ENCODE measurements at places on chromosomes 7 and 10. TPM values are rescaled to one million over a fixed set of nuclear protein-coding genes. Genes with fewer than 3 reads are reported as not detected.

PON1 gene
- 0.56 TPM for polyA plus RNA-seq

FOXL3 gene
- polyA plus RNA-seq = not detected

EN2 gene
- polyA plus RNA-seq = not detected

ADRA2A gene
- 2.2 TPM for polyA plus RNA-seq

MINDY3 gene
- 29.5 TPM for polyA plus RNA-seq

- DNase-seq = no peak
These were observed 43.4 kb downstream of the IGF2BP3 start for GRCh38 chr7:23426876-23427275.

DNA sequence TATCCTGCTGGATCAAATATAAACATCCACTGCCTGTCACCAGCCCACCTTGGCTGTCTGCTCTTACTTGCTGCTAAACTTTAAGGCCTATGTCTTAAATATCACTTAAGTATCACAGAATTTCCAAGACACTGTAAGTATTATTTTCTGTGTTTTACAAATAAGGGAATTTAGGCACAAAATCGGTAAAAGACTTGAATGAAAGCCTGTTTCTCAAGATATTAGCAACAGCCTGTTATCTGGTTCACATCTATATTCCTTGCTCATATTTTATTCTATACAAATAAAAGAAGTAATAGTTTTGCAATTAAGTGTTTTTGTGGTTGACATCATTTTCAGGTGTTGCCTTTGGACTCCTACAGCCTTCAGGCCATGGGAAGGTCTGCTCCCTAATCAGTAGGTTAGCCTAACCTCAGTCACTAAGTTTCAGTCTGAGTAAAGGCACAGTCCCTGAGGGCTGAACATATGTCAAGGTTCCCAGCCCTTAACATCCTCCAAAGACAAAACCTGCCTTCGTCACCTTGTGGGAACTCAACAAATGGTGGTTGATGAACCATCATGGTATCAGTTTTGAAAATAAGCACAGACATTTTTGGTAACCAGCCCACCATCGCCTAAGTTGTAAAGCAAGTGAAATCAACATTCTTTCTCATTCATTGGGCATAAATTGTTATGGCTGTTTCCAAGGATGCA lies 127.1 kb downstream of the CREB5 start:
- DNase-seq = no peak

- DNase-seq = no peak
These were observed 223.0 kb downstream of the ZNF248 start for GRCh38 chr10:37634351-37634880.

- no peak for DNase-seq
These were observed 5.2 kb downstream of the PHYHIPL start for GRCh38 chr10:59181668-59182067.

GRCh38 chr7:159033956-159034355 lies 110.7 kb downstream of the VIPR2 start:
- DNase-seq = no peak

- no peak for DNase-seq
These were observed 128.8 kb upstream of the FZD8 start for GRCh38 chr10:35770817-35771355.

DNA sequence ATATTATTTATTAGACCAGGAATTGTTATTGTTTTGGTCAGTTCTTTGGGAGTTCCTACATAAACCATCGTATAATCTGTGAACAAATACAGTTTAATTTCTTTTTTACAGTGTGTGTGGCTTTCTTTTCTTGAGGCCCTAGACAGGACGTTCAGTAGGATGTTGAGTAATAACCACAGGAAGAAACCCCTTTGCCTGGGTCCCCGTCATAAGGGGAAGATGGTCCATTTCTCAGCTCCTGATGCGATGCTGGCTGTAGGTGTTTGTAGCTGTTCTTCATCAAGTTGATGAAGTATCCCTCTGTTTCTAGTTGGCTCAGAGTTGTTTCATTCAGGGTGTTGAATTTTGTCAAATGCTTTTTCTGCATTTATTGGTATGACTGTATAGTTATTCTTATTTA lies 219.7 kb upstream of the ADARB2 start:
- no peak for DNase-seq

DNA sequence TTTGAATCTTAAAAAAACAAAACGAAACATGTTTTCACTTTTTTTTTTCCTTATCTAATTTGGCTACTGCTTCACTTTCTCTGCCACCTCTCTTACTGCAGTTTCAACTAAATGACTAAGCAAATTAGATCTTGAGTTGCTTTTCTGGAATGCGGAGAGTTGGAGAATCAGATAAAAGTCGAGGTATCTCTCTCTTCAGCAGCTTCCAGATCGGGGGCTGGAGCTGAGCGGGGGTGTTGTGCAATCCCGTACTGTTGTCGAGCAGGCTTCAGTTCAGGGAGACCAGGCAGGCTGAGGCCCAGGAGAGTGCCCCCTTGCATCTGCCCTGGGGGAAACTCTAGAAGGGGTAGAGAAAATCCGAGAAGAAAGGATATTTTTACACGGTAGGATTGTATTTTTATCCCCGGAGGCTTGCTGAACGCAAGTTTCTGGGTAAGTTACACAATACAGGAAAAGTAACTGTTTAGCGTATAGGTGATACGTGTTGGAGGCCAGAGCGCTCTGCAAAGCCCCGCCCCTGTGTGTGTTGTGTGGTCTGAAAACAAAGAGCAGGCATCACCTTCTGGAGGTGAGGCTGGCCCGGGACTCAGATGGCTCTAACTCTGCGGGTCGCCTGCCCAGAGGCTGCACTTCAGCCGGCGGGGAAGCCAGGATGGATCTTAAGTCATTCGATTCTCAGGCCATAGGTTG lies 116.6 kb downstream of the KLF6 start:
- DNase-seq = no peak

All from muscle of arm (tissue), 14 donors.